ENCODE measurements at places on chromosomes 5 and 9.

DNA sequence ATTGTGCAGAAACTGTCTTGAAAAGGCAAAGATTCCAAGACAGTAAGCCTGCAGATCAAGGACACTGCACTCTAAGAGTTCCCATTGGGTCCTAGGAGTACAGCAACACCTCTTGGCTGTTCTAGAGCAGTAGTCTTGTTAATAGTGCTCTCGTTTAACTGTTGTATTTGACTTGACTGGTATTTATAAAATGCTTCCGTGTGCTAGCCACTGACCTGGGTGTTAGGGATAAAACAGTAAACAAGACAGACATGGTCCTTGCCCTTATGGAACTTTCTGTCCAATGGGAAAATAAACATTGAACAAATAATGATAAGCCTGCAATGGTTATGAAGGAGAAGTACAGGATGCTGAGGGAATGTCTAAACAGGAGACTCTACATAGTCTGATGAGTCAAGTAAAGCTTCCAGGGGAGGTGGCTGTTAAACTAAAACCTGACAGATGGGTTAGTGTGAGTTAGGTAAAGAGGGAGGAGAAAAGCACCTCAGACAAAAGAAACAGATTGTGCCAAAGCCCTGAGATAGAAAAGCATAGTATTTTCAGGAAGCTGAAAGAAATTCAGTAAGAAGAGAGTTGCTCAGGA lies 33.3 kb downstream of the TDRD7 start:
- DNase-seq = no peak

DNA sequence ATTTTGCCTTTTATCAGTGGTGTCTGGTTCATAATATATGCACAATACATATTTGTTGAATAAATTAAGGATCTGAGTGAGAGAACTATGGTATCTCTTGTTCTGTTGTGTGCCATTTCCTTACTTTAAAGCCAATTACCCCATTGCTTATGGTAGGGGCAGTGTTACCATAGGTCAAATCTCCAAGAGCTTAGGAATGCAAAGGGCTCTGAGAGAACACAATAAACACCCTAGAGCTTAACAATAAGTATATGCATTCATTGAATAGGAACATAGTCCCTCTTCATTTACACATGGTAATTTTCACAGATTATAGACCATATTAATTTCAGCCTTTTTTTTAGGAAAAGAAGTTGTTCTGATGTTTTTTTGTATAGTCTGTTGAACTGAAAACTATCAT lies 112.2 kb downstream of the MCTP1 start:
- no peak for DNase-seq

GRCh38 chr9:19493174-19493811 lies 84.5 kb downstream of the ACER2 start:
- no peak for DNase-seq

DNA sequence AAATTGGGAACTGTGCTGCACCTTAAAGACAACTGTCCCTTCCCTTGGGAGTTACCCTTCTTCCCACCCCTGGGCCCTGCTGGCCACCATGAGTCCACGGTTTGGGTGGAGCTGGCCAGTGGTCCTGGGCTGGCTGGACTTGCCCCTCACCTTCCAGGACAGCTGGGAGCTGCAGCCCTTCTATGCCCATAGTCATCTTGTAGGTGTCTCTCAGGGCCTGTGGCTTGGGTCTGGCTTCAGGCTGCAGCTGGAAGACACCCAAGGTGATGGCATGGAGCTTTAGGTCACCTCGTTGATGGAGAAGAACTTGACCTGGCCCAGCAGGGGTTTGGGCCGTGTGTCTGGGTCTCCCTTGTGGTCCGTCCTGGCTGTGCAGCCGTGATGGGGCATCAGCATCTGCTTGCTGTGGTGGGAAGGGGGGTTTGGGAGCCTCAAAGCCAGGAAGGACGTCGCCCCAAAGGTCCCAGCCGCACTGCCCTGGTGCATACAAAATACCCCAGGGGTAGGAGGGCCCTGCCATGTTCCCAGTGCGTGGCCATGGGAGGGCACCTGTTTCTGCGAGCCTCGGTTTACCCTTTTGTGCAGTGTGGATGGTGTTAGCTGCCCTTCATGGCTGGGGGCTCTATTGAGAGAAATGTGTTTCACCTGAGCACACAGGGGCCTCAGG lies 8.9 kb downstream of the WNK2 start:
- no peak for DNase-seq

- no peak for DNase-seq
Observed at GRCh38 chr5:75322066-75322465, 15.0 kb upstream of the HMGCR start.
